ENCODE measurements at places on chromosomes 4 and X.

DNA sequence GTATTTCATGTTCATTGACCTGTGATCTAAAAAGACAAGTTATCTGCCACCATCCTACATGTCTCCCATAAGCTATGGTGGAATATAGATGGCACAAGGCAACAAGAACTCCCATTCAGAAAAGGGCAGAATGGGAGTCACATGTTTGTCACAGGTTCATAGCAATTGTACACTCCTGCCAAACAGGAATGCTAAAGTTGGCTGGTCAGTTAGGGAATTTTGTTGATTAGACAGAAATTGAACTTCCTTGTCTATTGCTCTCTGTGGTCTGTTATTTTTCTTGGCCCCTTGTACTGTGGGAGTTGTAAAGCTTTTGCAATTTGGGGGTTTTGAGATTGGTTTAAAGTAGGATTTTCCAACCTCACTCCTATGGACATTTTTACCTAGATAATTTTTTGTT lies 101.7 kb upstream of the SOD3 start:
- DNase-seq = no peak

DNA sequence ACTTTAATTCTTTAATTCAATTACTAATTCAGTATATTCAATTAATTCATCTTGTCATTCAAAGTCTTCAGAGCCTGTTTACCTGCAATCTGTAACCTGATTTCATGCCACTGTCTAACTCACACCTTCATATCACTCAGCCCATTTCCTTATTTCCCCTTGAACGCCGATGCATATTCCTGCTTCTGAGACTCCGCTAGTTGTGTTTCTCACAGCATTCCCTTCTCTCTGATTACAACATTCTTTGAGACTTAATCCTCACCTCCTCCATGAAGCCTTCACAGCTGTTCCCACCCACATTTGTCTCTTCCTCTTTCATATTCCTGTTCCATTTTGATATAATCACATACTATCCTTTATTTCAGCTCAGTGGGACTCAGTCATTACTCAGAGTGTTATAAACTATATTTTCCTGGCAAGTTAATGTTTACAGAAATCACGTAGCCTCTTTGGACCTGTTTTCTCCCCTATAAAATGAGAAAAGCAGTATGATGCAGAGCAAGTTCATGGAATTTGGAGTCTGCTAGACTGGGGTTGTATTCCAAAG lies 69.0 kb downstream of the MAP9 start:
- DNase-seq = no peak

DNA sequence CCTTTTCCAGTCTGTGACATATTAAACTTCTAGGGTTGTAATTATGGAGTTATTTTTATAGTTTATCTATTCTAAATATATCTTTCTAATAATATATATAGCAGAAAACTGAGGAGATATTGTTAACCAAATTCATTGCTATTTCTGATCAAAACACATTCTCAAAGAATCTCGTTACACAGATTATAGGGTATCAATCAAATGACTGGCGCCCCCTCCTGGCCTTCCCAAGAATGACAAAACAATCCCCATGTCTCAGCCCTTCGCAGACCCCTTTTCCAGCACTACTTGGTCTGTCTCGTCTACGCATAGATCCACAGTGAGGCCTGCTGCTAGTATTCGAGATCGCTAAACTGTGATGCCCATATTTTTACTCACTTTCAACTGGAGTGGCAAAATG lies 209.3 kb downstream of the GPC3 start:
- peak; percentile 3 for DNase-seq

- no peak for DNase-seq
Measured at GRCh38 chrX:42978655-42979379, 200.9 kb upstream of the PPP1R2C start.

GRCh38 chr4:154254999-154255398 lies 236.6 kb downstream of the DCHS2 start:
- DNase-seq = no peak

DNA sequence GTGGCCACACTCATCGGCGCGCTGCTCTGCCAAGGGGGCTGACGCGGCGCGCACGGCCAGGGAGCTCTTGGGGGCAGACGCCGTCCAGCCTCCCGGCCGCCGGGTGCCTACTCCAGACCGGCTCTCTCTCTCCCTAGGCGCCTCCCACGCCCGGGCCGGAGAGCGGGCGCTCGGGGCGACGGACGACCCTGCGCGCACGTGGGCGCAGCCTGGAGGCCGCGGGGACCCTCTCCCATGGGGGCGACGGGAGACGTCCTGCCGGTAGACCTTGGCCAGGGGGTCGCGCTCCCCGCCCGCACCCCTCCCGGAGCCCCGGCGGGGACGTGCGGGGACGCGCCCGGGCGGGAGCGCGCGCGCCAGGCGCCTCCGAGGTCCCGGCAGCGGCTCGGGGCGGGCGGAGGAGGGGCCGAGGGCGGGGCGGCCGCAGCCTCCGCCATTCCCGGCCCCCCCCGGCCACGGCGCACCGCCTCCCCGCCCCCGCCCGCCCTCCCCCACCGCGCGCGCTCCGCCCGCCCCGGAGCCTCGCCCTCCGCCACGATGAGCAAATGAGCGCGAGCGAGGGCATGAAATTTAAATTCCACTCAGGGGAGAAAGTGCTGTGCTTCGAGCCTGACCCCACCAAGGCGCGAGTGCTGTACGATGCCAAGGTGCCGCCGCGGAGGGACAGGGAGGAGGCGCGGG lies at the start of gene MSL3:
MSL3 (plus strand) TSS at position 519 of the 681 bp plus-strand sequence; CDS start at position 546, 27 bp downstream.
- no peak for DNase-seq

GRCh38 chrX:14274691-14275090 lies 245.0 kb upstream of the GEMIN8 start:
- no peak for DNase-seq

DNA sequence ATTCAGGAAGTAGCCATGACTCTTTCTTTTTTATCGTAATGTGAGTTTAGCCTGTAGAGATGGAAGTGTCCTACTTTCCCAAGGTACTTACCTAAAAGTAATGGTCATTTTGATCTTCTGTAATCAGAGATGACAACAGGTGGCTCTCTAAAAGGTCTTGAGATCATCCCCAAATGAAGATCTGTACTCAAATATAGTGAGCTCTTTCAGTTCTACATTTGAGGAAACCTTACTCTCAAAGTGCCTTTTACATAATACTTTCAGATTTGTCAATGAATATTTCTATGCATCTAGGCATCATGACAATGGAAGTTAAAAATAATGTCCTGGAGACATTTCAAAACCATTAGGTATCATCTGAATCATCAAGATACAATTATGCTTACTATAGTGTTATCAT lies 17.2 kb upstream of the MND1 start:
- DNase-seq = no peak

GRCh38 chr4:7043284-7044136 lies at the start of gene TADA2B:
Gene TADA2B, plus strand, starts transcription at chr4:7043372. Its CDS starts 208 bp downstream, at chr4:7043580.
- DNase-seq = peak; percentile 51

- DNase-seq = no peak
Measured at GRCh38 chrX:45794323-45794994, 593.8 kb upstream of the DIPK2B start.

DNA sequence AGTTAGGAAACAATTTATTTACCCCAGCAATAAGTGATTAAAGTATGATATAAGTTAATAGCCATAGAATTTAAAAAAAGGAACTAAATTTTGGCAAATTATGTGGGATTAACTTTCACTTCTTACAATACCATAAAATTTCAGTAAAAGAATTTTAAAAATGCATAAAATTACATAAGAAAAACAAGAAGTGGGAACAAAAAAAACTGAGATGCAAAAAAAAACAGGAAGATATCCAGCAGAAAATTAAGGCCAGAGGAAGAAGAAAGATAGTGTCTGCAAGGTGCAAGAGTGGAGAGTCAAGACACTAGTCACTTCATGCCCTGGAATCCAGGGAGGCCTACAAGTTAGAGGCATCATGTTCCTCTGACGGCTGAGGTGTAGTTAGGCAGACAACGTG lies 184.2 kb downstream of the GASK1B start:
- no peak for DNase-seq

- DNase-seq = no peak
Measured at GRCh38 chr4:182179751-182180150, 63.5 kb upstream of the TENM3 start.

DNA sequence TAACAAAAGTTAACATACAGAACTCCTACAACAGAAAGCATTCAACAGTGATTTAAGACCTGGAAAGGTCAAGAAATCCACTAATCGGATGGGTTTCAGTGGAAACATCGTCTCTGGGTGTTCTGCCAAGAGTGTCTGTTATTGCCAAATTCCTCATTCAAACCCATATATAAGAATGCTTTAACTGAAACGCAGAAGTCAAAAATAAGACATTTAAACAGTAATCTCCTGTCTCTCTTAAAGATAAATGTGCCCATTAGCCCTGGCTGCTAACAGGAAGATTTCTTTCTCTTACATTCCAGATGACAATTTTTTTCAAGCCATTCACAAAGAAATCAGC lies 31.5 kb downstream of the DCTD start:
- DNase-seq = no peak

- no peak for DNase-seq
Measured at GRCh38 chrX:38664285-38664684, 102.9 kb downstream of the TSPAN7 start.

DNA sequence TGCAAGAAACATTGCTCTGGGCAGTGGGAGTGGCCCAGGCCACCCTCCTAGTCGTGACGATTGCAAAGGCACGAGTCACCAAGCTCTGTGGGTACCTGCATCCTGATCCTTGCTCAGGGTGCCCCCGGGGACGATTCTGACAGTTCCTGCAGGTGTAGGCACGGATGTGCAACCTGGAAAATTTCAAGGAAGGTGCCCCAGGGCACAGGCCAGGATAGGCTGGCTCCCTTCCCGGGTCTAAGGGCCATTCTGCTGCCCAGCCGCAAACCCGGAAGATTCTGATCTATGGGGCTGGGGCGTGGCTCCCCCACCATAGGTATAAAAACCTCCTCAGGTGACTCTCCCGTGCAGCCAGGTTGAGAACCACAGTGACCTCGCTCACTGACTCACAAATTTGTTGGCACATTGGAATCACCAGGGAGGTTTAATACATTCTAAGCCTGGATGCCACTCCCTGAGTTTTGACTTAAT lies 228.5 kb downstream of the PTTG2 start:
- no peak for DNase-seq

- no peak for DNase-seq
Measured at GRCh38 chr4:127007305-127007704, 625.5 kb upstream of the INTU start.

- no peak for DNase-seq
Measured at GRCh38 chr4:87128006-87128705, 92.3 kb downstream of the KLHL8 start.

- DNase-seq = peak; percentile 39
Measured at GRCh38 chr4:100738196-100739165, 220.7 kb upstream of the EMCN start.

- no peak for DNase-seq
Measured at GRCh38 chrX:24607616-24608015, 39.5 kb downstream of the PCYT1B start.

DNA sequence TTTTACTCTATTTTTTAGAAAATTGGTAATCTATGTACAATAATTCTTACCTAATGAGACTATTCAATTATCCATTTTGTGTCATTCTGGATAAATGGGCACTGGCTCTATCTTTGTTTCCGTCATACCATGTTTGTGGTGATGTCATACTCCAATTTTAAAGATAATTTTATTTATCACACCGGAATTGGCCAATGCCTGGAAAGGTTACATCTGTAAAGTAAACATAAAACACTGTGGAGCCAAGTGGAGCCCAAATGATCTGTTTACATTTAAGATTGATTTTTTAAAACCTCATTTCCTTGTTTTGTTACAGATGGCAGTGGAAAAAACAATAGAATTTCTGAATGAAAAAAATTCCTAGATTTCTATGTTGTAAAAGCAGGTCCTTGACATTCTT lies 120.2 kb upstream of the GPRIN3 start:
- DNase-seq = no peak

DNA sequence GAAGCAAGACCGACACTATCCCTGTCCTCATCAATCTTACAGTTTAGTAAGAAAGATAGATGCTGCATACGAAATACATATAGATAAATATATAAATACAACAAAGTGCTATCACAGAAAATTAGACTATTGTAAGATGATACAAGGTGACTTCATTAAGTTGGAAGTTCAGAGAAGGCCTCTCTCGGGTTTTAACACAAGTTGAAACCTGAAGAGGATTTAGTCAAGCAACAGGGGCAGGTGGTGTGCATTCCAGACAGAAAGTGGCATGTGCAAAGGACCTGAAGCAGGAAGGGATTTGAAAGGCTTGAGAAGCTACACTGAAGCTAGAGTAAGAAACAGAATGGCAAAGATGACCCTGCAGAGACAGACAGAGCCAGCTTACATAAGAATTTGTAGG lies 36.5 kb downstream of the USP46 start:
- no peak for DNase-seq

- no peak for DNase-seq
Measured at GRCh38 chr4:73575660-73576059, 44.6 kb downstream of the RASSF6 start.

- DNase-seq = no peak
Measured at GRCh38 chr4:40276546-40276945, 58.6 kb upstream of the CHRNA9 start.

GRCh38 chr4:168654104-168654847 lies 157.4 kb downstream of the PALLD start:
- DNase-seq = no peak

DNA sequence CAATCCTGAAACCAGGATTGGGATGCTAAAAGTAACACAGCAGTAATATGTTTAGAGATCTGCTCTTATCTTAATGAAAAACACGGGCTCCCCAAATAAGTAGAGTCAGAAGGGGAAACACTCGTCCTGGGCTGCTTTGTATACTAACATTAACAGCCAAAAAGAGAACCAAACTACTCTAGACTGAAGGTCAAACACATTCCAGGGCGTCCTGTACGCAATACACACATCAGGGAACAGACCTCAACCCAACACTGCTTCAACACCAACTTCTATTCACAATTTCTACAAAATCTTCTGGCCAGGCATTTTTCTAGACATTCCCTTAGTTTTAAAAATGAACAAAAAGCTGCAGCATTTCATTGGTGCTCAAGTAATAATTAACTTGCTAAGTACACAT lies 21.4 kb downstream of the FAT1 start:
- no peak for DNase-seq

DNA sequence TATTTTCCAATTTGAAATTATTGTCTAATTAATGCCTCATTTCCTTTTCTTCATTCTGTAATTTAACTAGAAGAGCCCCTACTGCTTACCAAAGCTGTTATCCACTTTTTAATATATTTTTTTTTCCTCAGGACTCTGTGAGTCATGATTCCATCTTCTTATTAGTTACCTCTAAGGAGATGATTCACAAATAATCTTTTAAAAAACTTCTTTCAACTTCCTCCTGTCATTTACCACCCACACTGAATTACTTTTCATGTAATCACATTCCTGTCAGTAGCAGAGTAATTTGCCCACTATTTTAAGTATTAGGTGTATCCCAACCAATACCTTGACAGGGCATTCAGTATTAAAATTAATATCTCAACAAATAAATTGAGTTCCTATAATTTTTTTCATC lies 470.9 kb upstream of the ADGRL3 start:
- DNase-seq = no peak

Data from SW 1271 (cell line).